ENCODE measurements at places on chromosomes 2 and 18.
A peak's percentile ranks its signal among the peaks of the same experiment; 100 is the strongest.

DNA sequence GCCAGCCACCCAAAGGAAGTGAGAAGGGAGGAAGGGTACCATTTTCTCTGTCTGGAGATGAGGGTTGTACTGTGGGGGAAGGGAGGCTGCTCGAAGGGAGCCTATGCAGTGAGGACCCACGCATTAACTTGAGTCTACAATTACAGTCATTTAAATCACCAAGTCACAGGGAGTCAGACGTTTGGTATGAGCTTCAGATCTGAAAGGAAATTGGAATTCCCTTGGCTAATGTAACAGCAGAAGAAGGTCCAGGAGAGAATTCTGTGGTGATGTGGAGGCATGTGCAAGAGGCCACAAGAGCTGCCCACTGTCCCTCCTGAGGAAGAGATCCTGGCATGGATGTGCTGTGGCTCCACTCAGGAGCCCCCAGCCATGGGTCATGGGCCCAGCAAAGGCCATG lies 22.5 kb downstream of the DAPL1 start:
- DNase-seq = no peak

DNA sequence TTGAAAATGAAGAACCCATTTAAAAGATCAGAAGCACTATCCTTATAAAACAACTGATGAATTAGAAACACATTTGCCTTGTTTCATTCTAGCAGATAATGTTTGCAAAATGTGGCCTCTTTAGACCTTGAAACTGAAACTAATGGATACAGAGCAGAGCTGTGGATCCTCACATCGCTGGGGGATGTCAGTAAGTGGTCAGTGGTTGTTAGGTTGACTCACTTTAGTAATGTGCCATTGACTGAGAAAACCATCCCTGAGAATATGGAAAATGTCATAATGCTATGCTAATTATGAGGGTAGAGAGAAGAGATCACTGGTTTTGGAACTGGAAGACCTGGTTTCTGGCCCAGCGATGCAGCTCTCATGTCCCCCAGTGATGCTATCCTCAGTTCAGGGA lies 176.7 kb downstream of the MYO1B start:
- no peak for DNase-seq

DNA sequence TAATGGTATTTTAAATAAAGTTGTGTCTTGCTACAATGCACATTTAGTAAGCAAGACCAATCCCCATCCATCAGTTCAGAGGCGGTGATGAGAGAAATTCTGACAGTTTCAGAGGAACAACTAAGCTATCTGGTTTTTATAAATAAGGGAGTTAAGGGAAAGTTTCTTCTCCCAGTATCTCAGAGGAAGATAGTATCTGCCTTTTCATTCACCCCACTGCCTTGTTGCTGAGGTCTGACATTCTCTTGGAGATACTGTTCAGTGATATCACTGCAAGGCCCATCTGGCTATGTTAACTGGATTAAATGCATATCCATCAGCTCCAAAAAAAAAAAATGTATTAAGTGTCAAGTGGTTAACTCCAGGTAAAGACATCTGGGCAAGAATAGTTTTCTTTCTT lies 47.9 kb downstream of the RBMS1 start:
- DNase-seq = no peak

- DNase-seq = no peak
Observed at GRCh38 chr18:51323961-51324360, 126.5 kb upstream of the MEX3C start.

DNA sequence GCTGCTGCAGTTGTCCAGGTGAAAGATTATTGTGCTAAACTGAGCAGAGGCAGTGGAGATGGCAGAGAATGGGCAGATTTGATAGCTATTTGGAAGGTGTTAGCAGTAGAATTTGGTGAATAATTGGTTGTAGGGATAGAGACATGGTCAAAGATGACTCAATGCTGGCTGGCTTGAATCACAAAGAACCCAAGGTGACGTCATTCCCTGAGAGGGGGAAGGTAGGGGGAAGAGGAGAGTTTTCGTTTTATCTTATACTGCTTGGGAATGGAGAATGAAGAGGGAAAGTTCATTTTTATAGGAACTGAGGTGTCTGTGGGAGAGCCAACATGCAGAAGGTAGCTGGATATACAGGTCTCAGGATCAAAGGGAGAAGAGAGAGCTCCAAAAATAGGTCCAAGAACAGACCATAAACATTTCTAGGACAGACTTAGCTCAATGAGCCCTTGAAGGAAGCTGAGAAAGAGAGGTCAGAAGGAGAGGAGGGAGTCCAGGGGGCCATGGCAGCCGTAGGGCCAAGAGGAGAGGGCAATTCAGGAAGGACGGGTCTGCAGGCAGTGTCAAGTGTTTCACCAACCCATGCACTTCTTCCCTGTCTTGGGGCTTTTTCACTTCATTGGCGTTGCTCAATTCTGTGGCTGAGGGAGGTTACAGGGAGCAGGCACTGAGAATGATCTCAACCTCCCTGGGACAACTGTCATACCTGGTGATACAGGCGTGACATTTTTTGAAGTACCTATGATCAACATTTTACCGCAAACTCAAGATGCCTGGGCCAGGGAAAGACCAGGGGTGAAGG lies 281.3 kb downstream of the TDRD15 start:
- DNase-seq = no peak

- no peak for DNase-seq
Observed at GRCh38 chr2:38440655-38441054, 63.6 kb upstream of the ATL2 start.

DNA sequence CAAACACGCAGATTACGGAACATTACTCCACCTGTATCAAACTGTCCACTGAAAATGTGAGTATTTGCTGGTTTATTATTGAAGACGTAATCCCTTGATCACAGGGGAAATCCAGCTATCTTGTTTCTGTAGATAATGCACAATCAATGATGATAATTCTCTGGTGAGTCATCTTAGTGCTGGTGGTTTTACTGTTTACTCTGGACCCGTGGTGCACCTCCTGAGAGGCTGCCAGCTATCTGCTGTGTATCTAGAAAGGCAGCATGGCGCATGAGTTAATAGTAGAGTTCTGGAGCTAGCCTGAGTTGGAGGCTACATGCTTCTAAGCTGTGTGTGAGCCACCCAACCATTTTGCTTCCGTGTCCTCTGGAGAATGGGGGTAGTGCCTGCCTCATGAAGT lies 6.5 kb downstream of the NCAPH start:
- DNase-seq = peak; percentile 41

- no peak for DNase-seq
Observed at GRCh38 chr2:60095202-60095815, 458.1 kb downstream of the BCL11A start.

- peak; percentile 94 for DNase-seq
Observed at GRCh38 chr2:41963661-41964525, 83.9 kb upstream of the PKDCC start.

DNA sequence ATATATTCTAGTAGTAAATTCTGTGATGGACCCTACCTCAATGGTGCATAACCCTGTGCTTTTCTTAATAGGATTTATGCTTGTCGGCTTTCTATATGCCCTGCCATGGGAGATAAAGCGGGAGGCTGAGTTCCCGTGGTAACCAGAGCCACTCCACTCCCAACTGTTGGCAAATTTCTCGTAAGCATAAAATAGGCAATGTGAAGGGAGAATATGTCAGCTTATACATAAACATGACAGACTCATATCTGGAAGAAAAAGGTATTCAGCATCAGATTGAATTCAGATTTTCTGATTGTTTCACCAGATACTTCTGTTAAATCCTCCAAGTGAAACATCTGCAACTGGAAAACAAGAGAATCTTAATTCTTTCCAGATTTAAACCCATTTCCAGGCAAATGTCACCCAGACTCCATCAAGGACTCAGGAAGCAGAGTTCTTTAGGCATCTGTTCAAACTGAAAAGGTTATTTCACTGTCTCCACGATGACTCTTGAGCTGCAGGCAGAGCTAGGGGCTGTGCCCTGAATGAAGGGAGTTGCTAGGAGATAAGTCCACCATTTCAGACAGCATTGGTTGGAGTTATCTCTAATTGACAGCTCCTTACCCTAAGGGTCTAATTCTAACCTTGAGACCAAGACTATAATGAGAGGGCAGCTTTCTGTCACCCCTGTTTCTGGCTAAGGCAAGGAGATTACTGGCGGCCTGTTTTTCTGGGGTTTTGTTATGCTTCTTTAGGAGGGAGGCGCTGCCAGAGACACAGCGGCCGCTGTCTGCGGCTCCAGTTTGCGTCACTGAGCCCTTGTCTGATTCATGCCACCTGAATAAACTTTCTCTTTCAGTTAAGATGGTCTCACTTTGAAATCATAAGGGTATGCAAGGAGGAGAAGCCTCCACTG lies 381.3 kb downstream of the SOX11 start:
- DNase-seq = no peak

DNA sequence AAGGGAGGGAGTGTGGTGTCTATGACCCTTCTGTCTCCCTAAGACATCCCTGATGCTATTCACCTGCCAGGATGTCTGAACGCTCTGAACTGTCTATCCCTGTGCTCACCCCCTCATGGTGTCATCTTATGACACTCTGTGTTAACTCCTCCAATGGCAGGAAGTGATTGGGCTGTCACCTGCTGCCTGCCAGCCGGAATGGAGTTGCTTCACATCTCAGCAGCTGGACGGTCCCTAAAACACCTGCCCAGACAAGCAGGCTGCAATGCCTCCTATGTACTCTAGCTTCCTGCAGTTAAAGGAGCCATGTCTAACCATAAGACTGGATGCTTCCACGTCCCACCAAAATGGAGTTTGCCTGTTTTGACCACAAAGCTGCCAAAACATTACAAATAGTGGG lies 99.9 kb downstream of the CPO start:
- no peak for DNase-seq

DNA sequence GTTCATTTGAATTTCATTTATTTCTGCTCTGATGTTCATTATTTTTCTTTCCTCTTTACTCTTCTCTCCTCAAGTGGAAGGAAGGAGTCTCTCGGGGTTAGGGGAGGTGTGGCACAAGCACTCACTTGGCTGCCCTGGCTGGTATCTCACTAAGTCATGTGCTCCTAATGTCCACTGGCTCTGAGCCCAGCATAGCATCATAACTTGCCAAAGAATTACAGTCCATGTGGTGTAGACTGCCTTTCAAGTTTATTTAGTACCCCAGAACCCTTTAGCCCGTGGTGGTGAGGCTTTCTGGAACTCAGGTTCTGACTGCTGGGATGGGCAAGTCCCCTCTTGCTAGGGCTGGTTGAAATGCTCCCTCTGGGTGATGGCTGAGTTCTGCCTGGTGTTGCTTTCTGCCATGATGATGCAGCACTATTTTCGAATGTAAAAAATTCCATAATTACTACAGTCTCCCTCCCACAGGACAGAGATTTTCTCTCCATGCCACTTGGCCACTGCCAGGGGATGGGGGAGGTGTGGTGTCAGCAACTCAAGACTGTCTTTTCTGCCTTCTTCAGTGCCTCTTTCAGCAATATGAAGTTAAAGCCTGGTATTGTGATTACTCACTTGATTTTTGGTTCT lies 22.2 kb downstream of the SPAG16 start:
- peak; percentile 90 for DNase-seq

GRCh38 chr18:76231402-76231801 lies 263.6 kb downstream of the ZNF516 start:
- DNase-seq = no peak

DNA sequence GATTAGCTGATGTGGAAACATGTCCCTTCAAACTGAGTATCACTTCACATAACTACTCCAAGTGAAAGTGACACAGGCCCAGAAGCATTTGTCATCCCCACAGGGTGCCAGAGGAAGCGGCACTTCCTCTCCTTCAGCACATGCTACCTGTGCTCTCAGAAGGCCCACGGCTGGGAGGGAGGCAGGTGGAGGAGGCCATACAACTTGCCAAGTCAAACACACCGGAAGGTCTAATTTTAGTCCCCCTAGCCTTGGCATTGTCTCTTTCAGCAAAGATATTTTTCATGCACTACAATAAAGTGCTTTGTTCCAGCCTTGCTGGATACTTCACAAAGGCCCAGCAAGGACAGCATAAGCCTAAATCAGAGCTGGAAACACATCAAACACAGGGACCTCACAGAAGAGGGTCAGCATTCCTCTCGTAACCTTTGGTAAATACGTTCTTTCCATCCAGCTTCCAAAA lies 38.0 kb downstream of the VSNL1 start:
- no peak for DNase-seq

- no peak for DNase-seq
Observed at GRCh38 chr18:48855422-48856377, 95.1 kb downstream of the SMAD7 start.

- no peak for DNase-seq
Observed at GRCh38 chr2:101255501-101255900, 2.8 kb downstream of the CNOT11 start.

DNA sequence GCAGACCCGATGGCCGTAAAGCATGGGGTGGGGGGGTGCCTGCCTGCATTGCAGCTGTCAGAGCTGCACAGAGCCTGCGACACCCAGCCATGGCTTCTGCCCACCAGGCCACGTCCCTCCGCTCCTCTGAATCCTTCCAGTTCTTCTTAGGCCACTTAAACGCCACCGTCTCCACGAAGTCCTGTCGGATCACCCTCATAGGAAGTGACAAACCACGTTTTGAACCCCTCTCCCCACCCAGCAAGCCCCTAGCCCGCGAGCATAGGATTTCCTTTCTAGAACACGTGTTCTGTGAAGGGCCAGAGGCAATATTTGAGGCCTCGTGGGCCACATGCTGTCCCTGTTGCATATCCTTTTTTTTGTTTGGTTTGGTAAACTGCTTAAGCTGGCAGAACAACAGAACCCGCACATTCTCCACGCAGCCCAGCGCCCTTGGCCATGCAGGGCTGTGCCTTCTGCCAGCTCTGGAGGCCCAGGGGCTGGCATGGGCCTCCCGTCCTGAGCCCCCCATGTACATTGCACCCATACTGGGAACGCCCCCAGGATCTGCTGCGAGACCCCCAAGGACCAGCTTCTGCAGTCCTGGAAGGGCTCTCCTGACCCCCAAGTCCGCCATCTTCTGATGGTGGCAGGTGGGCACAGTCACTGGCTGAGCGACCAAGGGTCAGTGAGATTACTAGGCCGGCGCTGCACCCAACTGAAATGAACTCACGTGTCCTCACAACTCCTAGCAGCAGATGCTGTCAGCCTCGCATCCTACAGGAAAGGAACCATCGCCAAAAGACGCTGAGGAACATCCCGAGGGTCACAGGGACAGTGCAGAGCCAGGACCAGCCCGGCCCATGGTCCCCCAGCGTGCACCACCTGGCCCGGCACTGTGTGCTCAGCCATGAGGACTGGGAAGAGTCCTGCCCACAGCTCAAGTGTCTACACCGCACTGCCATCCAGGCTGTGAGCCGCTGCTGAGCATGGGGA lies 35.1 kb downstream of the ADI1 start:
- DNase-seq = no peak

GRCh38 chr2:164877927-164878326 lies 36.3 kb upstream of the COBLL1 start:
- no peak for DNase-seq

GRCh38 chr18:78587096-78587495 lies 392.5 kb upstream of the SALL3 start:
- no peak for DNase-seq

GRCh38 chr2:183349091-183349490 lies 224.8 kb downstream of the NUP35 start:
- no peak for DNase-seq

Measured in cardiac fibroblast (primary cell).